ENCODE measurements at places on chromosomes 7 and 10.
A peak's percentile ranks its signal among the peaks of the same experiment; 100 is the strongest.

- no peak for DNase-seq
Measured at GRCh38 chr10:3238115-3238871, 65.7 kb upstream of the PITRM1 start.

DNA sequence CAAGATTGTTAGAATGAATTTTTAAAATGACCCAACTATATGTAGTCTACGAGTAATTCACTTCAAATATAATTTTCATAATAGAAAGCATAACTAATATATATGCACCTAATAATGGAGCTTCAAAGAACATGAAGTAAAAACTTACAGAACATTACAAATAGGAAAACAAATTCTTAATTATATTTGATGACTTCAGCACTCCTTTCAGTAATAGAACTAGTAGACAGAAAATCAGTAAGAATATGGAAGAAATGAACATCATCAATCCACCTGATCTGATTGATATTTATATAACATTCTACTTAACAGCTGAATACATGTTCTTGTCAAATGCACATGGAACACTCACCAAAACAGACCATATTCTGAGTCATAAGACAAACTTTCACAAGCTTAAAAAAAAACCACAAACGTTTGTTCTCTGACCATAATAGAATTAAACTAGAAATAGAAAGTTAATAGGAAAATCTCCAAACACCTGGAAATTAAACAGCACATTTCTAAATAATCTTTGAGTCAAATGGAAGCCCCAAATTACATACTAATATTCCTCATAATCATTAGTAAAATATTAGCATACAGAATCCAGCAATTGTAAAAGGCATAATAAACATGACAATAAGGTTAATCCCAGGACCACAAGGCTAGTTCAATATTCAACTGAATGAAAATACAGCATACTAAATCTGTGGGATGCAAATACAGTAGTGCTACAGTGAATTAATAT is 48.0 kb downstream of the BRAF start:
- no peak for DNase-seq

DNA sequence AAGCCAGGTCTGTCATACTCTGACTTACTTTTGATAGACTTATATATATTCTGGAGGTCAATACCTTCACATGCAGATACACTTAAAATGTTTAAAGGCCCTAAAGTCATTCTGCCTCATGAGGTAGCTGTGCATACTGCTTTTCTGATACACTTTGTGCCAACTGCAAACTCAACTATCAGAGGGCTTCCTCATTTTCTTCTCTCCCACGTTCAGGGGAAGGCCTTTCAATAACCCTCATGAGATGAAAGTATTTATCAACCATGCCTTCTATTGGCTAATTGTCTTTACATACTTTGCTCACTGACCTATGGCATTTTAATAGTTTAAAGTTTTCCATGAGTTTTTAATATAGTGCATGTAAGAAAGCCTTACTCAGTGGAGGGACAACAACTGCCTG is 112.7 kb upstream of the AMPH start:
- DNase-seq: no peak

DNA sequence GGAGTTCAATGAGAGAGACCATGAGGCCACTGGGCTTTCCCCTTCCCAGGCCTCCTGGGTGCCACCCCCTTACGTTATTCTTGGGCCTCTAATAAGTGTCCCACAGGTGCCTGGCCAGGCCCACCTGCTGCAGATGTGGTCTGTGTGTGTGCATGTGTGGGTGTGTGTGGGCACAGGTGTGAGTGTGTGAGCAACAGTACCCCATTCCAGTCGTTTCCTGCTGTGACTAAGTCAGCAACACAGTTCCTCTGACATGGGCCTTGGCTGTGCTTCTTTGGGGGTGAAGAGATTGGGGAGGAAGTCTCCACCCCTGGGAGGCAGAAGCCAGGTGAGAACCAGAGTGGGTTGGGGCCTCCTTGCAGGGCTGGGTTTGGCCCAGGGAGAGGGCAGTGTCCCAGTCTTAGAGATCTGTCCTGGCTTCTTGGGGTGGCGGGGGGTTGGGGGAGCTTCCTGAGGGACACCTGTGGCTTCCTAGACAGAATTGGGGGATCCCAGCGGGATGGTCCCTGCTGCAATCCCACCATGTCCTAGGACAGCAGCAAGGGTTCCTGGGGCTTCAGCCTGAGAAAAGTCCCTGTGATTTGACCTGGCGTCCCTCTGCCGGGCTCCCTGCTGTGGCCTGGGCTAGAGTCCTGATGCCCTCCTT is 4.1 kb upstream of the PILRB start:
- DNase-seq: peak; percentile 36

- DNase-seq: no peak
Measured at GRCh38 chr10:93121311-93121710, 47.6 kb downstream of the CYP26A1 start.

DNA sequence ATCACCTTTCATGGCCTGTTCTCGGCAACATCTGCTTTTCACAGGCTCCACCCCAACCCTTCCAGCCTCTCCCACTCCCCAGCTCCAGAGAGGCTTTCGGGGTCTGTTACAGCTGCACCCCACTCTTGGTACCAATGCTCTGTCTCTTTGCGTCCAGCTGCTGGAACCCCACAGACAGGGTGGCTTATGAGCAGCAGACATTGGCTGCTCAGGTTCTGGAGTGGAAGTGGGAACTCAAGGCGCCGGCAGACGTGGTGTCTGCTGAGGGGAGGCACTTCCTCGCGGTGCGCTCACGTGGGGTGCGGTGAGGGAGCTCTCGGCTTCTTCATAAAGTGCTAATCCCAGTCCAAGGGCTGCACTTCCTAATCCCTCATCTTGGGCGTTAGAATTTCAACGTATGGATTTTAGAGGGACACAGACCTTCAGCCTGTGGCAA is 185.7 kb downstream of the ELFN1 start:
- DNase-seq: no peak

GRCh38 chr7:80385508-80385907 is 126.4 kb downstream of the GNAT3 start:
- DNase-seq: no peak

DNA sequence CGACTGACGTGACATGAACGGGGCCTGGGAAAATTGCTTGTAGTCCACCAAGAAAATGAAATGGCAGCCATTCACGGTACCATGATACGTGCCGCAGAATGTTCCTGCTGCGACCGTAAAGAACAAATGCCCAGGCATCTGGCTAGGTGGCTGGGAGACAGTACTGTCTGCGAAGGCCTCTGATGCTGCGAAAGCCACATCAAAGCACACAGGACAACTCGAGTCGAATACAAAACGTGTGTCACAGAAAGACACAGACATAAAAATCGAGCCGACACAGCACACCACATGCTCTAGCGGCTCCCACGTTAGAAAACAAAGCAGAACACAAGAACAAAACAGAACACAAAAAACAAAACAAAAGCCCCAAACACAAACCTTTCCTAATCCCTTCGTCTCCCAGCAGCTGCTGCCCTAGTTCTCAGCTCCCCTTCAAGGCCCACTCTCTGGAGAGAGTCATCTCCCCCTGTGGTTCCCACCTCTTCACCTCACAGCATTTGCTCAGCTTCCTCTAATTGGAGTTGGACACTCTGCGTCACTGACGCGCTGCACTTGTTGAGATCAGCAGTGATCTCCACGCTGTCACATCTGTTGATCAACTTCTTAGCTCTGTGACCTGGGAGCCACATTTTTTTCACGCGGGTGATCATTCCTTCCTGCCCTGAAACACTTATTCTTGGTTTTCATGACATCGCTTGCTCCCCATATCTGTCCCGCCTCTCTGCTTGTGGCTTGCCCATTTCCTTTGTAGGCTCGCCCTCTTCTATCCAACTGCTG is 112.2 kb downstream of the CLEC2L start:
- DNase-seq: peak; percentile 48

DNA sequence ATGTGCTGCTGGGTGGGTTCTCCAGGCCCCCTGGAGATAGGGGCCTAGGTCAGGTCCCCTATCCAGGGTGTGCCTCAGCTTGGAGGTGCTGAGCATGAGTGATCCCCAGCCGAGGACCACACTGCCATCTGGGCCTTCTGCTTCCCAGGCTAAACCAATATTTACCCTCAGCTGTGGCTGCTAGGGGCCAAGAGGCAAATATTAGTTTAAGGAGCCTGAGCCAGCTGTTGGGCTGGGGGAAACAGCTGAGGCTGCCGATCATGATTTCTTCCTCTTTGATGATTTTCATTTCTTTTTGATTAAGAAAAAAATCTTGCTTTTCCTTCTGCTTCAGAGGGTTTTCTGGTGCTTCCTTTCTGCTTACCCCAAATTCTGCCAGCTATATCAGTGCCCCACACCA is 83.4 kb downstream of the NEURL1 start:
- no peak for DNase-seq

DNA sequence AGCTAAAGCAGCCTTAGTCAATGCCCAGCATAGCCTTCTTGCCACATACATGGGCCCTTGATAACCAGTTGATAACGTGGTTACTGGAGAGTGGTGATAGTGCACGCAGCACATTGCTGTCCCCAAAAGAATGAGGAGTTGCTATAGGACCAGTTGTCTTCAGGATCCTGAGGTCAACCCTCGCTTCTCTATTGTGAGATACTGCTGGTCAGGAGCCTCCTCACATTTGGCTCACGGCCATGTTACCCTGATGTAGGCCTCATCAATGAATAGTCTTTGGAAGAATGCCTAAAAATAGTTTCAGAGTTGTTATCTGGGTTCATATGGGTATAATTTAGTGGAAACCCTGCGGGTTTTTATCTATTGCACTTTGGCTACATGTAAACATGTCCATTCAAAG is 230.7 kb downstream of the VTI1A start:
- DNase-seq: no peak

- no peak for DNase-seq
Measured at GRCh38 chr7:143437578-143437977, 5.7 kb upstream of the TAS2R60 start.

GRCh38 chr10:17847585-17848296 is 38.6 kb downstream of the MRC1 start:
- DNase-seq: no peak

DNA sequence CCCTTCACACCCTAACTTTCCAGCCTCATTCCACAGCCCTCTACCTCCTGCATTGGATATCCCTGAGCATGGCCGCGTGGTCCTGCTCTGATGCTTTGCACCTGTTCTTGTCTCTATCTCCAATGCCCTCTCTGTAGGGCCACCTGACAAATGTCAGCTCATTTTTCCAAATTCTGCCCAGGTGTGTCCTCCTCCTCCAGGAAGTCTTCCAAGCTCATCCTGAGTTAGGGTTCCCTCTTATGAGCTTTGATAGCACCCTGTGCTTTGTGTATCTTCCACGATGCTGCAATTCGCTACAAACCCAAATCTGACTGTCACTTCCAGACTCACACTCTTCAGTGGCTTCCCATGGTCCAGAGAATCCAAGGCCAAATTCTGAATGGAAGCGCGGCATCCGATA is 14.7 kb upstream of the SLC35B4 start:
- DNase-seq: no peak

GRCh38 chr10:107059068-107059804 is 105.3 kb downstream of the SORCS1 start:
- DNase-seq: no peak

- DNase-seq: no peak
Measured at GRCh38 chr7:31061185-31061584, 9.1 kb downstream of the ADCYAP1R1 start.

- no peak for DNase-seq
Measured at GRCh38 chr7:367351-367901, 77.5 kb downstream of the FOXL3 start.

DNA sequence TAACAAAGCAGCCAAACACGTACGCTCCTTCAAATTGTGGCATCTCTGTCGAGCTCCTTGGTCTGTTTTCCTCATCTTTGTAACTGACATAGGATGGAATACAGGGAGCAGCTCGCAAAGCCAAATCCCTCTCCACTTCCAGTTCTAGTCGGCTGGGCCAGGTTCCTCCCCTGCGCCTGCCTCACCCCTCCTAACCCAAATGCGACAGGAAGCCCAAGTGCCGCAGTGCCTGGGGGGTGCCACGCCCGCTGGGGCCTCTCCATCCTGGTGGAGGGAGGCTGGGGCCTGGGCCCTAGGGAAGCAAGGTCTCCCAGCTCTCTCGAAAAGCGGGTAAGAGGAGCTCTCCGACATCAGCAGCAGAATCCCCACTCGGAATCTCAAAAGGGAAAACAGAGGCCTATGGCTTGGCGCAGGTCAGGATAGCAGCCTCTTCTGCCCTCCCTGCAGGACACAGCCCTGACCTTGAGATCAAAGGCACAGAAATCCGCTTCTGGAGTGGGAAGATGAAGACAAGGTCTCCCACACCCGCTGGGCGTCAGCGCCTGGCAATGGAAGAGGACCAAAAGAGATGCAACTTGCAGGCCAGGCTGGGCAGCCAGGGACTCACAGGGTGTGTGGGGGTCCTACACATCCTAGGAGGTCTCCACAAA is 165.8 kb downstream of the NRF1 start:
- no peak for DNase-seq

DNA sequence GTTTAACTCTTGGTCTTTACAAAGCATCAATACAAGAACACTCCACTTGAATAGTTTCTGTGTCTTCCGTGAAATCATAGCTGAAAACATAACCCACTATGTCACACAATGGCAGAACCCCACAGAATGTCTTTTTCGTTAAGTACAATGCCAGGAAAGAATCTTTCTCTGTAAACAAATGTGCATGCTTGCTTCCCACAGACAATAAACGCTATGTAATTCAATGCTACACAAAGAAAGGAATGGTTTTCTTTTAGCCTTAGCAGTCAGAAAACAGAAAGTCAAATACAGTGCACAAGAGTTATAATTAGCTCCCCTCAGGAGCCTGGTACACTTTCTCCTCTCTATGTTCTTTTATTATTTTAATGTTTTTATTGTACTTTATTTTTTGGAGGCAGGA is 186.1 kb downstream of the SRPK2 start:
- no peak for DNase-seq

- DNase-seq: no peak
Measured at GRCh38 chr10:119917777-119918176, 25.2 kb downstream of the SEC23IP start.

DNA sequence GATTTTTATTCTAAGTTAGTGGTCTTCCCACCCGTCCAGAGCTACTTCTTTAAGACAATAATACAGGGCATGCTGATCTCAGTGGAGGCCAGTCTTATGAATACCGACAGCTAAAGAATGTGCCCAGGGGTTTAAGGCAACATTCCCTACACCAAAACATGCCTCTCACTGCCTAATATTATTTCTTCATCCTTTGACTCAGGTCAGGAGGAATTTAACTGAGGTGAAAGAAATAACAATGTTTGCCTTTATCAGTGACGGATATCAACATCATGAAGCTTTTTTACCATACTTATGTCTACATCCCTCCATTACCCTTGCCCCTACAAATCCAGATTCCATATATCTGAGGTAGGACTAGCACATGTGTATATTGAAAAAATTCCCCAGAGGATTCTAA is 33.3 kb upstream of the TES start:
- no peak for DNase-seq

Data from stimulated activated CD8-positive, alpha-beta memory T cell treated with anti-CD3 and anti-CD28 coated beads, Interleukin-15, amount 100 ng/mL, for 48 hours (primary cell).